ENCODE measurements at places on chromosomes 2 and 18. TPM values are rescaled to one million over a fixed set of nuclear protein-coding genes. Genes with fewer than 3 reads are reported as not detected.

L3MBTL4 gene
- total RNA-seq, result 1.1 TPM

FAP gene
- 0.62 TPM for total RNA-seq

DNA sequence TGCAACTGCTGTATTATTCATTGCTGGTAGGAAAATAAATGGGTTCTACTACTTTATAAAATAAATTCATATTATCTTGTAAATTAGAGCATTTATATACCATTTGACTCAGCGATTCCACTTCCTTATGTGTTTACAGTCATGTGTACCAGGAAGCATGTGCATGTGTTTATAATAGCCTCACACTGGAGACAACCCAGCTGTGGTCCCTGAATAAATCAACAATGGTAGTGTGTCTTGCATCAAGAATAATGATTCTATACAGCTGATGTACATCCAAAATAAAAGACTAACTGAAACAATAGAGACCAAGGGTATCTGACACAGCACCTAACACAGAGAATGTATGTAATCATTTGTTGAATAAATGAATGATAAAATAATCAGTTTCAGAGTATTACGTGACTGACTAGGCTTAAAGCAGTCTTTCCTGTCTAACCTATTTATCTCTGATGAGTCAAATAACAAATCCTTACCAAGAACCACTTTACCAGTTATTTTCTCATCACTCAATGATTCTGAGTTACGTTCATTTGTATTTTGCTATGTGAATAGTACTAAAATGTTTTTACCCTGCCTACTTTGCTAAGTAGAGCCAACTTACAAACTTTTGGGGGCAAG is 216.8 kb downstream of the UBE2E3 start:
- DNase-seq, result no peak

DNA sequence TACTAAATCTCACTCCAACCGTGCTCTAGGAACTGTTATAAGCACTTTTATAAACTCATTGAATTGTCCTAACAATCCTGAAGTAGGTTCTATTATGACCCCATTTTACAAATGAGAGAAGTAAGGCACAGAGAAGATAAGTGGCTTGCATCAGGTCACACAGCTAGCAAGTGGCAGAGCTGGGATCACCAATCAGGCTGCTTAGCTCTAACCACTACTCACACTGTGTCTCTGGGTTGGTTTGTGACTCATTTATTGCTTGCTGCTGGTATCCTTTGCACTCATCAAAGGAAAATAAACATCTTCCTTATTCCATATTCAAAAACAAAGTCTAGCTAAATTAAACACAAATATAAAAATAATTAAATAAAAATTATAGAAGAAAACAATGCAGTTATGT is 42.5 kb upstream of the IL1R2 start:
- no peak for DNase-seq

DNA sequence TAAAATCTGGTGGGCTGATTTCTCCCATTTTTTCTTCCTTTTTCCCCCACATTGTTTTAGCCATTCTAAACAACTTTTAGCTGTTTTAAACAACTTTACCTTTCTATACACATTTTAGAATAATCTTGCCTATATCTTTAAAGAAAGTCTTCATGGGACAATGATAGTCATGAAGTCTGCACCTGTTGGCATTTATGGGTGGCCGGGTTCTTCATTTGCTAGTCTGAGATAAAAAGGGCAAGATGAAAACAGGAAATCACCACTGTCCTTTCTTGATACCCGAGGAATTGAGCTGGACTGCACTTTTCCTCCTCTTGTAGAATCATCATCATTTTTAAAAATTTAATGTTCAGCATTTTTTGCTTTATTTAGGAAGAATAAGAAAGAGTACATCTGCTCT is 104.5 kb downstream of the ATP9B start:
- DNase-seq, result no peak

DNA sequence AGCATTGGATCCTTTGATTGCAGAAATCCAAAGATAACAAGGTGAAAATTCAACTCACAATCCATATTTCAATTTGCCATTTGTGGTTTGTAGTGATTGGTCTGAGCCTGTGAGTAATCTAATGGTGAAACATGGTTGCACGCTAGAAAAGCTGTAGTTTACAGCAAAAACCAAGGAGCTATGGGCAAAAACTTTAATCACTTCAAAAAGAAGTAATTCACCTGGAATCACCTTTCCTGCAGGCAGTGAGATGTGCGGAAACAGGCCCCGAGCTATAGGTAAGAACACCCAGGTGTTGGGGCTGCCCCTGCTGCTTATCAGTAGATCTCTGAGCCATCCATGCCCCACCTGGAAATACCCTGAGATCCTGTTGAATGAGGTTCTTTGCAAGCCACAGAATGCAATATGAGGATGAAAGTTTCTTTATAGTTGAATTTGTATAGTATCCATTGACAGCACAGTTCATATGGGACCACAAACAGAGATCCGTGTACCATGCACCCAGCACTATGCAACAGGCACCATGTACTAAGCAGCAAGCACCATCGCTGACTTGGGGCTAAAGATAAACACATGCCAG is 208.2 kb downstream of the SPP2 start:
- no peak for DNase-seq

- no peak for DNase-seq
These were observed 1.5 kb downstream of the IL1B start for GRCh38 chr2:112835061-112835501.

- DNase-seq, result peak; percentile 85
These were observed 56.2 kb upstream of the SLC16A14 start for GRCh38 chr2:230124757-230125431.

Measured in Right ventricle myocardium inferior (tissue), 1 donor.